ENCODE measurements at places on chromosomes 4 and X.

DNA sequence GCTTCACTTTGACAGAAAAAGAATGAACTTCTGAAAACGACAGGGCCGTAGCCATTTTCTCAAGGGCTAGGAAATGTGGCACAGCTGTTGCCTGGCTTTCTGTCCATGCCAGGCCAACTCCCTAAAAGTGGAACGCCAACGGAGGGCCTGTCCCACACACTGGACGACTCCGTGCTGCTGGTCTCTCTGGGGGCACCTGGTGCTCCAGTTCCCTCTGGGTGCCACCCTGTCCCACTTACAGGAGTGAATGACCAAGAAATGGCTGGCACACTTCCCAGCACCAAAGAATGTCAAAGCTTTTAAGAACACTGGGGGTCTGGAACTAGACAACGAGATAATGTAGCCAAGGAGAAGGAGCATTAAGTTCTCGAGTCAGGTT is 40.9 kb downstream of the GATB start:
- no peak for DNase-seq

DNA sequence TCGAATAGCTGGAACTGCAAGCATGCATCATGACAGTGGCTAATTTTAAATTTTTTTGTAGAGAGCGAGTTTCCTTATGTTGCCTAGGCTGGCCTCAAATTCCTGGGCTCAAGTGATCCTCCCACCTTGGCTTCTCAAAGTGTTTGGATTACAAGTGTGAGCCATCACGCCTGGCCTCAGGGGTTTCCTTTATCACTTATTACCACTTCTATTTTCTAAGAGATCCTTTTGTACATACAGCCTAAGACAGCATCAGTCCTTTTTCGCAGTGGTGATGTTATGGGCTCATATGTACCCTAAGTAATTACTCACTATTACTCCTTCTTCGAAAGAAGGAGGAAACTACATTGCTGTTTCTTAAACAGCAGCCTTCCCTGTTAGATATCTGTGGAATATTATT is 54.1 kb upstream of the CDKN2AIP start:
- DNase-seq, result no peak

- DNase-seq, result no peak
These were observed 338.1 kb downstream of the BCOR start for GRCh38 chrX:39759526-39760224.

GRCh38 chrX:120604361-120604782 is 471 bp downstream of the MCTS1 start:
- no peak for DNase-seq

DNA sequence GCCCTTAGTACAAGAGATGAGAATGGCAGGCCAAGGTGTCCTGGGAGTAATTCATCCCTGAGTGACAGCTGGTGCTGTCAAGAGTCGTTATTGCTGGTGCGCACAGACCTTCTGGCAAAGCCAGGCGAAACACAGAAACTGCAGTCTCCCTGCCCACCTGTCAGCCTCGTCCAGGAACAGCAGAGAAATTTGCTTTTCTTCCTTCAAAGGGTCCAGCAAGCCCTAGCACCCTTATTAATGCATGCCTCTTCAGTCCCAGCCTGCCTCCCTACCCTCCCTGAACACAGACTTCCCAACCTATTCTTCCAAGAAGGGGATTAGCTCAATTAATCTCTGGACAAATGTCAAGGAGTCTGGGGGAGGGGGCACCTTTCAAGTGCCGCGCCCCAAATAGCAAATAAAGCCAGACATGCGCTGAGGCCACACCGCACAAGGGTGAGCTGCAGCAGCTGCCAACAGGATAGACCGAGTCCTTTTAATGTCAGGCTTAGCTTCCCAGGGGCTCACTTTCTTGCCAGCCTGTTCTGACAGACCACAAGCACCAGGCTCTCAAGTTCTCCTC is 250.7 kb upstream of the RASGEF1B start:
- DNase-seq, result no peak

- no peak for DNase-seq
These were observed 20.5 kb upstream of the TRIM61 start for GRCh38 chr4:164997941-164998340.

DNA sequence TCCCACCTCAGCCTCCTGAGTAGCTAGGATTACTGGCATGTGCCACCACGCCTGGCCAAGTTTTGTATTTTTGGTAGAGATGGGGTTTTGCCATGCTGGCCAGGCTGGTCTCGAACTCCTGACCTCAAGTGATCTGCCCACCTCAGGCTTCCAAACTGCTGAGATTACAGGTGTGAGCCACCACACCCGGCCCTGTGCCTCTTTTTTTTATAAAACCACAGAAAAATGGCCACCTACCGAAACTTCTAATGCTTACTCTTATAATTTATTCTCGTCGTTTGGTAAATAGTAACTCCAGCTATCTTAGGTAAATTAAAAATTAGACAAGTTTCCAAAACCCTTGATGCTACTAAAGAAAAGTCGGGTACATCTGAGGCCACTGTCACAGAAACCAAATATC is 54.4 kb downstream of the IRF2 start:
- DNase-seq, result no peak

DNA sequence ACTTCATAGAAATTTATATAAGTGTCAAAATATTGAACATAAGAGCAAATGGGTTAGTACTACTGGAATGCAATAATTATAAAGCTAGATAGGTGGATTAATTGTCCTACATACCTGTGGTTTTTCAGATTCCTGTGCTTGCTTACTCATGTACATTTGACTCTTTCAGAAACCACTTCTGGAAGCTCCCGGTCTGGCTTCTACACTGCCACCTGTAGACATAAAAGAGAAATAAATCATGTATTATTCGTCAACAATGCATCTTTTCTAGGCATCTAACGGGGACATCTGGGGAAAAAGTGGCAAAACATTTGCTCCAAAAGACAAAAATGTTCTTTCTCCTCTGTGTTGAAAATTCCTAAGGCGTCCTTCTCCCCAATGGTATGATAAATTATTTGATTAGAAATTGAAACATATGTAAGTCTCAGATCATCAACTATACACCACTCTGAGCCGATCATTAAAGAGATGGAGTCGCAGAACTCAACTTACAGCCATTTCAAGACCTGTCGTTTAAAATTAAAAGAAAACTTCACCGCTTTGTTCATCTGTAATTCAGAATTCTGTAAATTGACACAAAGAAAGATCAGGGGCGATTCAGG is 648.7 kb upstream of the DIPK2B start:
- DNase-seq, result no peak

- DNase-seq, result no peak
These were observed 17.0 kb downstream of the GPAT3 start for GRCh38 chr4:83552924-83553323.

DNA sequence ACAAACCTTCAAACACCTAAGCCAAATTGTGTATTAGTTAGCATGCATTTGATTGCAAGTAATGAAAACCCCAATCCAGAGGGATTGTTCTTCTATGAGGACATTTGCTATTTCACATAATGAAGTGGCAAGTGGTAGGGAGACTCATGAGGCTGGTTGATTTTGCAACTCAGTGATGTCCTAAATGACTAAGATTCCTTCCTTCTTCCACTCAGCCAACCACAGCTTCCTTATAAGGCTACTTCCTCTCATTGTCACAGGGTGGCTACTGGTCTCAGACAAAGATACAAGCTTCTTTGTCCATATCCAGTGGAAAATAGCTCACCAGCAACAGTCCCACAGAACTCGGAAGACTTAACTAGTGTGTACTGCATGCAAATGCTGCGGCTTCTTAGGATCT is 5.3 kb upstream of the OTC start:
- no peak for DNase-seq

GRCh38 chr4:43362875-43363636 is 470.5 kb downstream of the GRXCR1 start:
- DNase-seq, result no peak

GRCh38 chr4:56247646-56248045 is 139.6 kb downstream of the AASDH start:
- DNase-seq, result no peak

- no peak for DNase-seq
These were observed 14.6 kb upstream of the NKX3-2 start for GRCh38 chr4:13558881-13559280.

GRCh38 chrX:96447161-96447560 is 237.5 kb upstream of the DIAPH2 start:
- DNase-seq, result no peak

- no peak for DNase-seq
These were observed 243.8 kb downstream of the ADGRL3 start for GRCh38 chr4:61443813-61444510.

Data from stimulated activated CD4-positive, alpha-beta T cell treated with anti-CD3 and anti-CD28 coated beads, TNF-alpha, amount 100 ng/mL, for 24 hours (primary cell).